ENCODE measurements at places on chromosomes 6 and 20. TPM values are rescaled to one million over a fixed set of nuclear protein-coding genes. Genes with fewer than 3 reads are reported as not detected.

DNA sequence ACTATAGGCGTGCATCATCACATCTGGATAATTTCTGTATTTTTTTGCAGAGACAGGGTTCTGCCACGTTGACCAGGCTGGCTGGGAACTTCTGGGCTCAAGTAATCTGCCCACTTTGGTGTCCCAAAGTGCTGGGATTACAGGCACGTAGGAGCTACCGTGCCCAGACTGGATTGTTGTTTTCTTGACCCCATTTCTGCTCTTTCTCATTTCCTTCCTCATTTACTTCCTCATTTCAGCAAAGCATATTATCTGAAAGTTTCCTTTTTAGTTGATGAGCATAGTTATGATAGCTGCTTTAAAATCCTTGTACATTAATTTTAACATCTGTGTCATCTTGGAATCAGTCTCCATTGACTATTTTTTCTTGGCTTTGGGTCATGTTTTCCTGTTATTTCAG is 301.0 kb upstream of the RUNX2 start:
- no peak for DNase-seq

GRCh38 chr6:137334884-137335283 is 115.7 kb upstream of the IFNGR1 start:
- DNase-seq: no peak

DNA sequence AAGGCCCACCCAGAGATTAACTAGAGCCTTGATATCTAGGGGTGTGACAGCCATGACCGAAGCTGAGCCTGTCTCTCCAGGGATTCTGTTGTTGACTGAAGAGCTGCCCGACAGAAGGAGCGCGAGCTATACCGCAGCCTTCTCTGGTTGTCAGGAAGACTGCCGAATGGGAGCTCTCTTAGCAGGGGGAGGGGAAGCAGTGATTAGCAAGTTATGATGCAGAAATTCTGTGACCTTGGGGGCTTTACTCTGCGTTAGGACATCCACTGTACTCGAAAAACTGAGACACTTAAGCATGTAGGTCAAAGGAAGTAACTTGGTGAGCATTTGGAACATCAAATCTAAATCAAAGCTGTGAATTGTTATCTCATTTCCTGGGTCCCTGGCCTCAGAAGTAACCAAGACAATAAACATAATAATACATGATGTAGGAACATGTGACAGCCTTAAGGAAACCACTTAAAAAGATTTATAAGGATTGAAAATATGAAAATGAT is 84.7 kb downstream of the MAP3K4 start:
- no peak for DNase-seq

DNA sequence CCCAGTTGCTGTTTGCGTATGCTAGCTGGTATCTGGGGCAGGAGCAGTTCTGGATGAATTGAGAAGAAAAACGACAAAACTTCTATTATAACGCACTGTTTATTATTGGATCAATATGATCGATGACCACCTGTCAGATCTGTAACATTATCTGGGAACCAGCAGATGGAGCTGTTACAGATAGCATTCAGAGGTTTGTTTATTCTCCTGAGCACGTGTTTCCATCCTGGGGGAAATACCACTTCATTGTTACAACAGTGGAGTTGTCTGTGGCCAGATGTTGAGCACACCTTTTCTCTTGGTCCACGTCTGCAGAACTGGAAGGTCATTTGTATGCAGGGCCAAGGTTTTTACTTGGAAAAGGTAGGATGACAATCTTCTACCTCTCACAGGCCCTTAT is 16.0 kb upstream of the NKX2-2 start:
- no peak for DNase-seq

- DNase-seq: no peak
Measured at GRCh38 chr6:42314571-42315258, 97.1 kb upstream of the MRPS10 start.

GRCh38 chr20:45425561-45425960 is 9.6 kb downstream of the PIGT start:
- no peak for DNase-seq

- DNase-seq: no peak
Measured at GRCh38 chr6:99093456-99094190, 145.9 kb upstream of the FBXL4 start.

GRCh38 chr6:144149558-144149893 is 791 bp upstream of the STX11 start:
- no peak for DNase-seq

DNA sequence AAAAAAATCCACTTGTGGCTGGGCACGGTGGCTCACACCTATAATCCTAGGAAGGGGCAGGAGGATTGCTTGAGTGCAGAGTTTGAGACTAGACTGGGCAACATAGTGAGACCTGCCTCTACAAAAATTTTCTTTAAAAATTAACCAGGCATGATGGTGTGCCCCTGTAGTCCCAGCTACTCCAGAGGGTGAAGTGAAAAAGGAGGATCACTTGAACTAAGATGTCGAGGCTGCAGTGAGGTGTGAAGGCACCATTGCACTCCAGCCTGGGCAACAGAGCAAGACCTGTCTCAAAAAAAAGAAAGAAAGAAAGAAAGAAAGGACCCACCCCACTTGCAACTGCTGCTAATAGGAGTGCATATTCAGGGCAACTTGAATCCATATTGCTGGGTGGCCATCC is 13.7 kb upstream of the SNX3 start:
- DNase-seq: no peak

DNA sequence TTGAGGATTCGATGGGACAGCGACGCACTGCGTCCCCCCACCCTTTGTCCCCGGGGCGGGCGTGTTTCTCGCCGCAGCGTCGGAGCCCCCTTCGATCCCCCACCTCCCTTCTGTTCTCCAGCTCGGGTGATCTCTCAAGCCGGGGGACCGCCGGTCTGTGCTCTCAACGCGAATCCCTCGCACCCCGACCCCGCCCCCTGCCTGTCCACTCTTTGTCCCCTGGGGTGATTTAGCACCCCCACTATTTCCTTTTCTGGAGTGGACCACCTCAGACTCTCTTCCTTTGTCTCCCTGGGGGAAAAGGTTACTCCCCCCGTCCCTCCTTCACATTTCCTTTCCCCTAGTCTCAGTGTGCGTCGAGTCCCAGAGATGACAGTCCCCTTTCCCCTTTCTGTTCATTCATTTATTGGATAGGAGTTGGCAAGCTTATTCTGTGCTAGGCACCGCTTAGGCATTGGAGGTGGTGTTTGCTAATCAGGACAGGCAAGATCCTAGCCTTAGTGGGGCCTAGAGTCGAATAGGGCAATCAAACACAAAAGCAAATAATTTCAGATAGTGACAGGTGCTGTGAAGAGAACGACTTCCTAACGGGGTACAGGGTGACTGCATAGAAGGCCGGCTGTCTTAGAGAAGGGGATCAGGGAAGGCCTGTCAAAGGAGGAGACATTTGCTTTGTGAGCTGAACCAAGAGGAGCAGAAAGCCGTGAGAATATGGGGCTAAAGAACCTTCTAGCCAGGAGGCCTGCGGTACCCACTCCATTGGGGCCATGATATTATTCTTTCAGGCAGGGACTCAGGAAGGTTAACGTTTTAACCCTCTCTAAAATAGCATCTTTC is 741 bp downstream of the PTPN1 start:
- DNase-seq: peak; percentile 27

The DEFB116 gene
- polyA plus RNA-seq: not detected

GRCh38 chr20:44587035-44587980 is 4.9 kb downstream of the PKIG start:
- no peak for DNase-seq

- DNase-seq: peak; percentile 73
Measured at GRCh38 chr20:36408219-36408618, 102.1 kb downstream of the DLGAP4 start.

DNA sequence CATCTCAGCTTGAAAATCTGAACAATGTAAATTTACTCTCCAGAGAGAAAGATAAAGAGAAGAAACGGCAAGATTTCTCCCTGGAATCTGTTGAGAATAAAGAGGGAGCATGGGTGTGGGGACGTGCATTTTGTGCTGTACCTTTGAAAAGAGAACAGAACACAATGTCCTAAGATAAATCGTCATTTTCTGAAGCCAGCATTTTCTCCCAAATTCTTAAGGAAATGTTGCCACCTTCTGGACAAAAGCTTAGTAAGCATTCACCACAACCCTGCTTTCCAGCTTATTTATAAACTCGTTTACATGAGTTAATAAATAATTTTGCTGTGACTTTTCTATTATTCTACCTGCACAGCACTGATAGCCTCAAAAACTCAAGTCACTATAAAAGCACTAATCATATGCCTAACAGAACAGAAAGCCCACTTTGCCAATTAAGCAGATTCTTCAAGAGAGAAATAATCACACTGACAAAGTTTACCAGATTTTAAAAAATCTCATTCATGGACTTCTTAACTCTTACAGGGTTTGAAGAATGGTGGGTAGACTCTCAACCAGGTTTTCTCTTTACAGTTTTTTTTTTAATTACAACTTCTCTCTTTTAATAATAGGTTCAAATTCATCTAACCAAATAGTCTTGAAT is 155.8 kb downstream of the MBOAT1 start:
- DNase-seq: peak; percentile 19

The WFDC2 gene
- polyA plus RNA-seq: 13.6 TPM

All from mammary epithelial cell (primary cell).